Kasumi-1 (cell line): ENCODE measurements at places on chromosomes 7 and 10.

DNA sequence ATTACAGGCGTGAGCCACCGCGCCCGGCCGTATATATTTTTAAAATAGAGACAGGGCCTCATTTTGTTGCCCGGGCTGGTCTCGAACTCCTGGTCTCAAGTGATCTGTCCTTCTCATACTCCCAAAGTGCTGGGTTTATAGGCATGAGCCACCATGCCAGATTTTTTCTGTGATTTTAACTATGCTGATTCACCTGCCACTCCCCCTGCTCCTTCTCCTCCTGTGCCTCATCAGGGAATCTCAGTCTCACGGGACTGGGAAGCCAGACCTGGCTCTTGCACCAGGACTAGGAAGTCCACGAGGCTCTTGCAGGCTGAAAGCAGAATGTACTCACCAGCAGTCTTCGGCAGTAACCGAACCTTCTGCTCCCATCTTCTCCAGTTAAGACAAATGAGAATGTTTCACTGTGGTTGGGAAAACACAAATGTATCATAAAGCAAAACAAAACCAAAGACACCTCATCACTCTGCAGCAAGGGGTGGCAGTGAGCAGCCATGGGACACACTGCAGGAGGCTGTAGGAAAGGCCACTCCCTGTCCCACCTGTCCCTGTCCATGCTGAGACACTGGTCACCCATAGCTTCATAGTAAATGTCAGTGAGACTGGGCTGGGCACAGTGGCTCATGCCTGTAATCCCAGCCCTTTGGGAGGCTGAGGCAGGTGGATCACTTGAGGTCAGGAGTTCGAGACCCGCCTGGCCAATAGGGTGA is 78.7 kb upstream of the MKRN1 start:
- DNase-seq = no peak

DNA sequence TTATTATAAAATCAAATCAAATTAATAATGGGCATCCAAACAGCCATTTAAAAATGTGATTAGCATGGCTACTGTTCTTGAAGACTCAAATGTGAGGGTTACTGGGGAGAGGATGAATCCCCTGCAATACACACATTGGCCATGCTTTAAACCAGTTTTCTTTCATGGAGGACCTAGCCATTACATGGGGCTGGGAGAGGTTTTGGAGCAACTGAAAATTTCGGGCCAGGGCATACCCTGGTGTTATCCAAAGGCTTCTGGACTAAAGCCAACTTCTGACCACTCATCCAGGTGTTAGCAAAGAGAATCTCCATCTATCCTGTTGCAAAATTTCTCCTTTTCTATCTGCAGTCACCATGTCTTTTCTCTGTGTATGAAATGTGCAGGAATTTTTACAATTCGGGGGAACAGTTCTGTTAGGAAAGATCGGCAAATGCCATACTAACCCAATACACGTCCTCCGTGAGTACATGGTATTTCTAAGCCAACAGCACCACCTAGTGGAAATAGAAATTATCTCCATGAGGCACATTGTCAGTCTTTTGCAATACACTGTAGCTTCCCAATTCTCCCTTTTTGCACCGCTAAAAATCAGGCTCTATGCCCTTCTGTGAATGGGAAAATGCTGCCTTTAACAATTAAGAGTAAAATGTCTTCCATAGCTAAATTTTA is 47.0 kb upstream of the ZNF107 start:
- peak; percentile 74 for DNase-seq

DNA sequence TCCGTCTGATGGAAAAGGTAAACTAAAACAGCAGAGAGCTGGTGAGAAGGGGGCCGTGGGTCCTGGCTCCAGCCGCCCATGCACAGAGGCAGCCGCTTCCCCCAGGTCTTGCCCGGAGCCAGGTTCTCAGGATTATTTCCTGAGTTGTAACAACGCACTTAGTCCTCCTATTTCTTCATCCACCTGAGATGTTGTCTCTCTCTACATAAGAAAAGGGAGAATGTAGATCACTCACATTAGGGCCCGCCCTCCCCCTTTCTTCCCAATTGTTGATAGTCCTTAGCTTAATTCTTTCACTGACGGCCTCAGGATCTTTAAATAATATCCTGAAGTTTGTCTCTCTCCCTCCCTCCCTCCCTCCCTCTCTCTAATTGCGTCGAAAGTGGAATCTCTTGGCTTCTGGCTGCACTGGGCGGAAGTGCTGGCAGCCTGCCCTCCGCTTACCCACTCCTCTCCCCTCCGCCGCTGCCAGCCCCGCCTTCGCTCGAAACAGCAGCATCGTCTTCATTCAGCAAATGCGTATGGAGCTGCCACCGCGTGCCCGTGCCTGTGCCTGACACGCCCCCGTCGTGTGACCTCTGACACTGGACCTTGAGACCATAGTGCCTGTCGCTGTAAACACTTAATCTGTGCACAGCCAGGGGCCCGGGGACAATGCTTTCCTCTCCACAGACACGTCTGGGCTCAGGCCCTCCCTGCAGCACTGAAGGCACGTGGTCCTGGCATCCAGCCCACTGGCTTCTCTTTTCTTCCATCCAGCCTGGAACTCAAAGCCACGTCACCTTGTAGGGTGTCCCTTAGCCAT is 174.5 kb upstream of the PPP2R2D start:
- no peak for DNase-seq

DNA sequence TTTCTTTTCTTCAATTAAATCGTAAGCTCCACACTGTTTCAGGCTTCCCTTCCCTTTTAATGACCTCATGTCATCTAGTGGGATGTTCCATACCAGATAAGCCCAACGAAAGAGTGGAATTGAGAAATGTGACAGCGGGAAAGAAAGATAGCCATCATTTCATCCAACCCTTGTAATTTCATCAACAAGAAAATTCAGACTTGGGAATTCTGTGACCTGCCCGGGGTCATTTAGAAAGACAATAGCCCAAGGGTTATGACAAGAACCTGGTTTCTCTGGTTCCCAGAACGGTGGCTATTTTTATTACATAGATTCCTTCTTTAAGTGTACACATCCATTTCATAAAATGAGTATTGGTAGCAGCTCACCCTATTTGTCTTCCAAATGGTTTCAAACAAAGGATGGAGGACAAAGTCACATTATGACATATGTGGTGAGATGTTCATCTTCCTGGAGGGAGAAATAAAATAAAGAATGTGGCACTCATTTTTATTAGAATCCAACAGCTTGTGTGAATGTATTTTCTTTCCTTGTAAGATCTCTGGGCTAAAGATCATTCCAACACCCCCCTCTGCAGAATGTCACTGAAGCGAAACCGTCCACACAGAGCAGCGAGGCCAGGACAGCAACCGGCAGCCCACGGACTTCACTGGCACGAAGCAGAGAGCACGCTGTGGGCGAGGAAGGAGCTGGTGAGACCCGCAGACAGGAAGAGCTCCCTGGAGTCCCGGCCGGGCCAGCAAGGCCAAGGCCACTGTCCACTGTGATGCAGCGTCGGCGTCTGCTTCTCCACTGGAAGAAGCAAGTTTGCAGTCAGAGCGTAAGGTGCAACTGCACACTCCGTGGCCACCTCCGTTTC is 199.9 kb downstream of the KLF6 start:
- DNase-seq = no peak

- peak; percentile 69 for DNase-seq
Observed at GRCh38 chr7:26202019-26202990, 760 bp downstream of the CBX3 start.
